ENCODE measurements at places on chromosomes 13 and 19.

- no peak for DNase-seq
Measured at GRCh38 chr19:19679176-19680073, 10.8 kb downstream of the ZNF101 start.

DNA sequence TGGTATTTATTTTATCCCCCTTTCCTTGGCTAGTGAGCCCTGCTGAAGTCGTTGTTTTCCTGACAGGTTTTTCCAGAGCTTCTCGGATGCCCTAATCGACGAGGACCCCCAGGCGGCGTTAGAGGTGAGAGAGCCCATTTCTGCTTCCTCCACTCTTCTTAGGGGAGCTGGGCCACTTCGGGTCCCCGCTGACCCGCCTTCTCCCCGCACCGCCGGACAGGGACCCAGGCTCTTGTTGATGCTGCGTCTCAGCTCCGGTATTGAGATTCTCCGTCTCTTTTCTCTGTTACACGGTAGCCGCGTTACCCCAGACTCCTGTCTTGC, 306 bp downstream of the SUGT1 start:
- DNase-seq, result no peak

GRCh38 chr13:91762957-91763356, 364.5 kb downstream of the GPC5 start:
- DNase-seq, result no peak

DNA sequence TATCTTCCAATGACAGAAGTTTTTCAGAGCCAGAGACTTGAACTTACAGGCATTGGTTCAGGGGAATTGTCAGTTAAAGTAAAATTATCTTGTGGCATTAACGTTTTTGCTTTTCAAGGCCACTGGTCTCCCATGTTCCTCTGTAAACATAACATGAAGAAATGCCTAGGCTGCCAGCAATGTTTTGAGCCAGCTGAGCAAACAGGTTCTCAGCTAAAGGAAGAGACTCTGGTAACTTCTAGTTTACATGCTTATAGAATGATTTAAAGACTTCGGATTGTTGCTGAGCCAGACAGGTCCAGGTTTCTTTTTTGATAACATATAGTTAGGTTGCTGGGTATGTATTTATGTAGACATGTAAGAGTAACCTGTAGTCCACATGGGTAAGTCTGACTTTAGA, 35.7 kb downstream of the ZNF493 start:
- no peak for DNase-seq

DNA sequence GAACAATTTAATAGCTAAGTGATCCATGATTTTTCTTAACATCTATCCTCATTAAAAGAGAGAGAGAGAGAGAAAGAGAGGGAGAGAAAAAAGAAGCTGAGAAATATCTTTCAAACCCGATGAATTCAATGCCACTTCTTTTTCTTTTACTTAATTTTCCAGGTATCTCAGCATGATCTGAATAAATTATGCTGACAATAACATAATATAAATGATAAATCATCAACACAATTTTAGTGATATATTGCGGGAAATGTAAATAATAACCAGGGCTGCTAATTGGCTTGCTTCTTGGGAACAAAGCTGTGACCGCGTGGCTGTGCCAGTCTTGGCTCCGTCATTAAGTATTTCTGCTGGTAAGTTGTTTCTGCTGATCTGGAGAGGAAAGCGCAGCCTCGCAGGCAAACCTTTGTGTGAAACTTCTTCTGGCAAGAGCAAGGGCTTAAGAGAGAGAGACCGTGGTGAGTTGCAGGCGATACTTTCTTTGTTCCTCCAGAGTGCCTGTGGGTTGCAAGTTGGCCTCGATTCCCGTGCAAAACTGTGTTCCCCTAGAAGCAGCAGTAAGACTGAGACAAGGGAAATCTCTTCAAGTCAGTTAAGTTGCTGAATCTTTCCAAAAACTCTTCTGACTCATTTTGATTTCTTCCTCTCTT, 489.1 kb upstream of the TSHZ3 start:
- DNase-seq, result no peak

DNA sequence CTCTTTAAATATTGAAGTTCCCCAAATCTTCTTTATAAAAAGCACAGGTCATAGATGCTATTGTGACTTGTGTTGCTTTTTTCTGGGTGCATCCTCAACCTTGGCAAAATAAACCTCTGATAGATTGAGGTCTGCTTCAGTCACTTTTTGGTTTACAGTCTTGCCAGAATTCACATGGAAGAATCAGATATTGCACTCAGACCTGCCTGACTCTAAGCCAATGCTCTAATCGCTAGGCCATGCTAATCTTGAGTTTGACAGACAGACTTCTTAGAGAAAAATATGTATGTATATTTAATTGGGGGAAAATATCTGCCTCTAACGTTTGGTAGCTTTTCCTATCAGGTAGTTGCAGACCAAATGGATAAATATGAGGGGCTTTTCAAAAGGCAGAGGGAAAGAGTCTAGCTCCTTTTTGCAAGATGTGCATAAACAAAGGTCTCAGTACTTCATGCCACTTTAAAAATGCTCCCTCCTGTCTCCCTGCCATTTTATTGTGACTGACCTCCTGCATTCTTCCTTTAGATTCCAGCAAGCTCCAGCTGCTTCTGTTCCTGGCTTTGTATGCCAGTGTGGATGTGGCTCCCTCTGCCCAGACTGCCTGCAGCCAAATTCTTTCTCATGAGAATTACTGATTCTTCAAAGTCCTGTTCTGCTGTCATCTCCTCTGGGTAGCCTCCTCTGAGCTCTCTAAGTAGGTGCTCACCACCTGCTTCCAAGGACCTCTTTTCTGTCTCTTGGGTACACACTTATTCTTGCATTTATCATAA, 42.4 kb upstream of the RFC3 start:
- no peak for DNase-seq

GRCh38 chr19:19849056-19849455, 16.6 kb upstream of the ZNF253 start:
- DNase-seq, result no peak

DNA sequence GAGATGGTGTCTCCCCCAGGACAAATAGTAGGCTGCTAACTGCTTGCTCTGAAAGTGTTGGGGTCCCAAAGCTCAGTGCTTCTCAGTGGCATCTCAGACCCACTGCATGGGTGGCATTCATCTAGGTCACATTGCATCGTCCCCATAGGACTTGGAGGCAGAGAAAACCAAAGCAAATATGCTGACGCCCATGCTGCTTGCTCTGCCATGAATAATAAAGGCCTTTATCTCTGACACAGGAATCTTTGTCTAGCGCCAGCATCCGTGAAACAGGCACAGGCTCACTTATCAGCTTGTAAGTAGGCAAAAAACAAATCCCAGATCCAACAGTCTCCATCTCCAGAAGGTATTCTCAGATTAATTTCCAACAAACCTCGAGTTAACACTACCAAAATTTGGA, 18.9 kb upstream of the IPO5 start:
- DNase-seq, result no peak

GRCh38 chr13:108705031-108705430, 75.6 kb downstream of the MYO16 start:
- DNase-seq, result no peak

- no peak for DNase-seq
Measured at GRCh38 chr13:28327373-28328270, 167.3 kb downstream of the FLT1 start.
